Suprapubic skin (tissue), 4 donors: ENCODE measurements at places on chromosomes 13 and 19. TPM values are rescaled to one million over a fixed set of nuclear protein-coding genes. Genes with fewer than 3 reads are reported as not detected.
A peak's percentile ranks its signal among the peaks of the same experiment; 100 is the strongest.

RNF225 gene
- 13.6 TPM for total RNA-seq

IFI30 gene
- 34.7 TPM for total RNA-seq

DNA sequence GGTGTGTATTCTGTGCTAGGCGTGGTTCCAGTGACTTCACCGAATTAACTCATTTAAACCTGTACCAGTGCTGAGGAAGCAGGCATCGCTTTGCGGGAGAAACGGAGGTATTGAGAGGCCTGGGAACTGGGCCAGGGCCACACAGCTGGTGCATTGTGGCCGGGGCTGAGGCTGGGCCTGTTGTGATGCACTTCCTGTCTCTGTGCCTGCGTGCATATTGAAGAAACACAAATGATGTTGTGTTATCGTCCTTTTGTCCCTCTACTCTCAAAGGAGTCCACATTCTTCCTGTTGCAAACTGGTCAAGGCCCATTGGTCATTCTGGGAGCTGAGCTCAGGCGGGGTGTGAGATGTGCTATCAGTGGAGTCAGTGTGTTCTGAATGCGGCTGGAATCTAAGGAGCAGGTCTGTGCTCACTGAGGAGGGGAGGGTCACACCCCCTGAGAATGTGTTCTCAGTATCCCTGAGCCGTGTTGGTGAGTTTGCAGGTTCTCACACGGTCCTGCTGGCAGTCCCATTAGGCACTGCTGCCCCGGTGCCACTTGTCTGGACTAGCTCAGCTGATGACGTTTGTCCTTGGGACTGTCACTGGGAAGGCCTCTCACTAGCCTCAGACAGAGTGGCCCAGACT is 62.1 kb downstream of the ARHGEF7 start:
- no peak for DNase-seq

DNA sequence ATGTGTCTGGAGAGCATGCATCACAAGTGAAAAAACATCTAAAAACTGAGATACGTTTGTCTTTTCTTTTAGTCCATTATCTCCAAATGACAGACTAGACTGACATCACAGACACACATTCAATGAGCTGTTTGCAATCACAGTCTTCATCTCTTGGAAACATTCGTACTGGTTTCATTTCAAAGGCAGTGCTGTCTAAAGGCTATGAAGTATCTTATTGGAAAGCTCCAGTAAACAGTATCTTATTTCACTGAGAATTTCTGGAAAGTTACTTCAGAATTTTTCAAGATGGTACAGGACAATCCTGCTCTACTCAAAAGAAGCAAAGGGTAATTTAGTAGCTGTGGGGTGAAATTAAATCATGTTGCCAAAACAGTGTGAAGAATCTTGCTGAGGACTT is 53.5 kb upstream of the TNFRSF19 start:
- DNase-seq, result no peak

- peak; percentile 93 for DNase-seq
Measured at GRCh38 chr19:11035441-11036377, 53.6 kb upstream of the LDLR start.

DNA sequence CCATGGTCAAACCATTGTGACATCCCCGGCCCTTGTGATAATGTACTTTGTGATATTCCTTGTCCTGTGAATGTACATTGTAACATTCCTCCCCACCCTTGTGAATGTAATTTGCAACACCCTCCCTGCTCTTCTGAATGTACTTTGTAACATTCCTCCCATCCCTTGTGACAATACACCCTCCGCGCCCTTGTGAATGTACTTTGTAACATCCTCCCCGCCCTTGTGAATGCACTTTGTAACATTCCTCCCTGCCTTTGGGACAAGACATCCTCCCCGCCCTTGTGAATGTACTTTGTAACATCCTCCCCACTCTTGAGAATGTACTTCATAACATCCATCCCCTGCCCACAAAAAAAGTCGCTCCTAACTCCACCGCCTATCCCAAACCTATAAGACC is 17.1 kb downstream of the ZNF846 start:
- DNase-seq, result no peak

GRCh38 chr13:79222427-79223205 is 183.4 kb downstream of the RBM26 start:
- DNase-seq, result no peak

DNA sequence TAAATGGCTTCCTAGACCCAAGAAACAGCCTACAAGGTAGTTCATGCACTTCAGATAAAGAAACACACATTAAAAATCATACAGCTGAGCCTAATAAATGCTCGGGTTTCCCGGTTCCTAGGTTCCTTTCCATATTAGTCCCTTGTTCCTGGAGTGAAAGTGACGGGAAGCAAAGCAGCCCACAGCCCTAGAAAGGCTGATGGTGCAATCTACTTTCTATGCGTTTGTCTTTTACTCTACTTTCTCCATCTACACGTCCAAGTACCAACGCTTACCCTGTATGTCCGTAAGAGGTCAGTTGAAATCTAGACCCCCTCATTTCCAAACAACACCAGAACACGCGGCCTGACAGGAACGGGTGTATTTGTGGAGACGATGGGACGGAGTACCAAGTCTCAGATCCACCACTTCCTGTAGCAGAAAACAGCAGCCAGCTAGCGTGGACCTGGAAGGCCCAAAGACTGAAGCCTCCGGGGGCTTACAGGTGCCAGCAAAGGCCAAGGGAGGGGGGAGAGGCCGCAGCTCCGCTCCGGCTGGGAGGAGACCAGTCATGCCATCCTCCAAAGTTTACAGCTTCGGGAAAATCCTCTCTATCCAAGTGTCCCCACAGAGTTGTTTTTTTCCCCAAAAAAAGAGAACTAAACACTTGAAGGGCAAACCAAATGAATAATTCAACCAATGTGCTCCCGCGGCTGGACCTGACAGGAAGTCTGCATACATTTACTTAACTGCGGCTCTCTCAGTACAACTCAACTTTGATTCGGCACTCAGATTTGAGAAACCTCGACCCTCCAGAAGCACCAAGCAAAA is 34.1 kb downstream of the STK24 start:
- DNase-seq, result no peak
